ENCODE measurements at places on chromosomes 6 and 20.

DNA sequence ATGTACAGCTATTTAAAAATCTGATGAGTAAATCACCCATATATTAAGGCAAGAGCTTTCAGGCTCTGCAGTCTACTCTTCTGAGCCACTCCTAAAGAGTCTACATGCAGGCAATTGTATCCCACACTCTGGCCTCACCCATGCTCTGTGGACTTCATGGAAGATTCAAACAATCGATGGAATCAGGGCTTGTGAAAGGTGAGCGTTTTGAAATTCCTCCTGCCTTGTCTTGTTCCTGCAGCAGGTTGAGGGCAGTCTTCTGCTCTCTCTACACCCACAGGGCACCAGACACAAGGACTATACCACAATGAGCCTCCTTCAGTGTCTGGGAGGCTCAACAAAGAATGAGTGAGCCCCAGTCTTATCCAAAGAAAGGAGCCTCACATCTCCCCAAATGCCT is 51.1 kb downstream of the TBC1D7 start:
- DNase-seq, result no peak

DNA sequence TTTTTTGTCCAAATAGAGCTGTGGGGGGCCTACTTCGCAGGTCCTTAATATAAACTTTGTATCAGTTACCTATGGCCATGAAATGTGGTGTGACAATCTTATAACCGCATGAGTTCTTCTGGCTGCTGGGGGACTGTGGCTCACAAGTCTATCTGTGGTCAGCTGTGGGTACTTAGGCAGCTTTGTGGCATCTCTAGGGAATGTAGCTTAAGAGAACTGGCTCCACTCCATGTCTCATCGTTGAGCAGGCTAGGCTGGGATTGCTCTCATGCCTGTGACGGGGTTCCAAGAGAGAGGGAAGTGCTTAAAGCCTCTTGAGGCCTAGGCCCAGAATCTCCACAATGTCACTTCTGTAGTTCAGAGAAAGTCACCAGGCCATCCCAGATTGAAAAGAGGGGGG is 140.5 kb downstream of the BTBD3 start:
- DNase-seq, result no peak

- DNase-seq, result no peak
Observed at GRCh38 chr20:33282991-33283555, at the start of gene BPIFB1. Gene BPIFB1 (plus strand): TSS chr20:33283214. CDS start chr20:33286074, 2,860 bp downstream.

GRCh38 chr6:30682143-30683117 is 4.0 kb downstream of the PPP1R18 start:
- peak; percentile 65 for DNase-seq

DNA sequence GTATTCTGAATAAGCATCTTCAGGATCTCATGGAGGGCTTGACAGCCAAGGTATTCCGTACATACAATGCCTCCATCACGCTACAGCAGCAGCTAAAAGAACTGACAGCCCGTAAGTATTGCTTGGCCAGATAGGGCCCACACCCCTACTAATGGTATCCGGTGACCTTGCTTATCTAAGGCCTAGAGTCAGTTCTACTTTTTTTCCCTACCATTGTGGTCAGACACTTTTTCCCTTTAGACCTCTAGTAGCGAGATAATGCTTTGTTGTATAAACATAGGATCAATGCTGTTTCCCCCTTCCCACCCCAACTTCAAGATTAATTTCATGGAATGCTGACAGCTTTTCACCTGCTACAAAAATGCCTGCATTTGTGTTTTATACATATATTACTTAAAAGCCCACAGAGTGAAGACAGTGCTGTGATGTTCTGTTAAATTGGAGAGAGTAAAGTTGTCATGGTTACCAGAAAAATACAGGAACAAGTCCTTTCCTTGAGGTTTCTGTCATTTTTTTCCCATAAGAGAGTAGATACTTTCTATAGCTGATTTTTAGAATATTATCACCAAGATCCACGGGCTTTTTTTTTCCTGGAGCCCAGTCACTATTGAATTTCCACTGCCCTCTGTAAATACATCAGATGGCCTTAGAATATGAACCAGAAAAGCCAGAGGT is 20.9 kb upstream of the PLCG1 start:
- DNase-seq, result no peak

DNA sequence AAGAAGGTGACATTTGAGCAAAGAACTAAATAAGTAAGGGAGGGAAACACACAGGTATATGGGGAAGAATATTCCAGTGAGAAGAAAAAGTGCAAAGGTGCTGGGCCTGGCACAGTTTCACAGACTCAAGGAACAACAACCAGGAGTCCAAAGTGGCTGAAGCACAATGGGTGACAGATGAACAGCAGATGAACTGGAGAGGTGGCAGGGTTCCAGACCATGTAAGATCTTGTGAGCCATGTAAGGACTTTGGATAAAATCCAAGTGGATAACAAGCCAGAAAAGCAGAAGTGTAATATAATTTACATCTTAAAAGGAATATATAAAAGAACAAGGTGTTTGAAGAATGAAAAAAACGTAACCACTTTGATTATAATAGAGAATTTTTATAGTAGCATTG is 87.9 kb downstream of the MMS22L start:
- DNase-seq, result no peak

DNA sequence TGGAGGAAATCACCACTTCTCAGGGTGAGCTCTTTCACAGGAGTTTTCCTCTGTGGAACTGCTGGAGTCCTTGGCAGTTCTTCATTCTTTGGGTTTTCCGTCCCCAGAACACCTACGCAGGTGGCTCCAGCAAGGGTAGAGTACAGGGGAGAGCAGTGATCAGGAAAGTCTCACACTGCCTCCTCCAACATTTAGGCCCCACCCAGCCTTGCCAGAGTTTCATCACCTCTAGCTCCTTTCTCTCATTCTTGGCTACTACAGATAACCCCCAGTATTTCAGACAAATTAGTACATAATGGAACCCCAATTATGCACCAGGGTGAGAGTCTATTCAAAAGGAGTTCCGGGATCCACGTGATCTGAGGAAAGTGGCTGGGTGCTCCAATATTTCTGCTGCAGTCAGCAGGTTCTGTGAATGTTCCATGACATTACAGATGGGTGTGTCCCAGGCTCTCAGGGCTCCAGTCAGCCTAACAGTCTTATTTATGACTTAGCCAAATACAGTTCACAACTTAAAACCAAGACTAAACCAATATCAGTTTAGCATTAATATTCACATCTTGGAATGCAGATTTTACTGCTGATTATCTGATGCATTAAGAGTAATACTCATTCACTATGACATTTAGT is 44.6 kb downstream of the GPR63 start:
- no peak for DNase-seq

- no peak for DNase-seq
Observed at GRCh38 chr6:16522937-16523336, 238.3 kb downstream of the ATXN1 start.

DNA sequence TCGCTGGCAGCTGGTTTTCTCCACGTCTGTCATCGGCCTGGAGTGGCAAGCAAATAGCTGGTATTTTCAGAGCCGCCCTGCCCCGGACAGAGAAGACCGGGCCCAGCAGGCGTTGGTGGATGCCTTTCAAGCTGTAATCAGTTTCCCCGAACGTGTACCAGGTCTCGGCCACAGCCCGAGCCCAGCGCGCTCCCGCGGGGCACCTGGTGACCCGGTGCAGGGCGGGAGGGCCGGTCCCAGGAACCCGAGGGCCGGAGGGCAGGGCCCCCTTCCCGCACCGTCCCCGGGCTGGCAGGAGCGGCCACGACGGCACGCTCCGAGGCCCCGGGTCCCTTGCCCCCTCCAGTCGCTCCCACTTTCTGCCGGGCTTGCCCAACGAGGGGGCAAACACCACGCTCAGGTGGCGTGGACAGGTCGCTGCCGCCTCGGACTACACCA is 348 bp upstream of the PYGB start:
- DNase-seq, result no peak

- peak; percentile 45 for DNase-seq
Observed at GRCh38 chr20:32539817-32540675, 45.1 kb downstream of the NOL4L start.

DNA sequence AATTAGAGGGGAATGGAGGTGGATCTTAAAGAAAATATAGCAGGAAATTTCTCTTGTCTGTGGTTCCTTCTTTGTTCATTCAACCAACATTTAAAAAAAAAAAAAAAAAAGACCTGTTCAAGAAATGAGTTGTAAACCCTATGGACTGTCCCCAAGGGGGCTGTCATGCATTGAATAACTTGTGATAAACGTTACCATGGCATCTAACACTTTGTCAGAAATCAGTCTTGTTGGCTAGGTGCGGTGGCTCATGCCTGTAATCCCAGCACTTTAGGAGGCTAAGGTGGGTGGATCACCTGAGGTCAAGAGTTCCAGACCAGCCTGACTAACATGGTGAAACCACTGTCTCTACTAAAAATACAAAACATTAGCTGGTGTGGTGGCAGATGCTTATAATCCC is 381.7 kb downstream of the BCKDHB start:
- DNase-seq, result no peak
